ENCODE measurements at places on chromosomes 3 and 15.

- no peak for DNase-seq
These were observed 7.6 kb downstream of the CMTM6 start for GRCh38 chr3:32495085-32495484.

GRCh38 chr15:99631255-99631654, 65.5 kb downstream of the MEF2A start:
- no peak for DNase-seq

- no peak for DNase-seq
These were observed 6.8 kb upstream of the SLC51B start for GRCh38 chr15:65038428-65038827.

DNA sequence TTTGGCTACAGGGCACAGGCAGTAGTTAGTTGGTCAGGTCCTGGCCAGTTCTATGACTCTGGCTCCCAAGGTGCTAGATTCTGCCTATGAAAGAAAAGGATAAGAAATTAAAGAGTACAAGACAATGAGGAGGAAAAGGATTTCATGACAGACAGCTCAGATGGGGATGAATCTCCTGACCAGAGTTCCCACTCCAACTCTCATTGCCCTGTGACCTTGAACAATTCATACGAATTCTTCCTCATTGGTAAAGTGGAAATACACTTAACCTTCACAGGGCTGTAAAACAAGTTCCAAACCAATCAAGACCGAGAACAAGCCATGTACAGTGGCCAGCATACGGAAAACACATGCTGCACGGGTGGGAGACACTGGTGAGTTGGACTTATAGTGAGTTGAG, 23.7 kb downstream of the CLEC3B start:
- DNase-seq = no peak

DNA sequence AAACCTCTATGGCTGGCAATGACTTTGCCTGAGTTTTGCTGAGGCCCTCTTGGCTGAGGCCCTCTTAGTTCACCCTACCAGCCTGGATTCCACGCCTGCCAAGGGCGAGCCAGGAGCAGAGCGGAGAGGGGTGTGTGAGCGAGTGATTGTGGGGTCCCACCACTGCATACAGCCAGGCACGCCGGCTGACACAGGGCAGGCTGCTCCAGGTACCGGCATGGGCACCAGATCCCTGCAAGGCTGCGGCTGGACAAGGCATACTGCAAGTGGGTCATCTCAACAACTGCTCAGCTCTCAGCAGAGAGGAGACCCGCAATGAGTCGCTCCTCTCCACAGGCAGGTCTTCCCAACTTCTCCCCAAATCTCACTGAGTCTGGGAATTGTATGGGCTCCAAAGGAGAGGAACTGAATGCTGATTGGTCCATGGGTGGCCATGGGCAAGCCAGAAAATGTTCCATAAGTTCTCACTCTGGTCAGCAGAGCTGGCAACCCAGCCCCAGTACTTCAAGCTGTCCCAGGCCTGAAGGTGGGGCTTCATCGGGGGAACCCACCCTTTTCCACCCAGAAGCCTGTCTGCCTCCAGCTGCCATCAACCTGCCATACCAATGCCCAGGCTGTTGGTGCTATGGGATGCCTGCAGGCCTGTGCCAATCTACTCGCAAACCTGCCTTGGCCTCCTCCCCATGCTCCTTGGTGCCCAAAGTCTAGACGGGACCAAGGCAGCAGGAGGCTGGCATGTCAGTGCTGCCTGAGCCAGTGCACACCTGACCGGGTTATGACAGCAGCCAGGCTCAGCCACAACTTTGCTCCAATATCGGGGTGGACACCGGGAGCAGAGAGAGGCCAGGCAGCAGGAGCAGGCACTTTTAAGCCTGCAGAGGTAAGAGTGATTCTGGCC, 1273.6 kb upstream of the GBE1 start:
- no peak for DNase-seq

DNA sequence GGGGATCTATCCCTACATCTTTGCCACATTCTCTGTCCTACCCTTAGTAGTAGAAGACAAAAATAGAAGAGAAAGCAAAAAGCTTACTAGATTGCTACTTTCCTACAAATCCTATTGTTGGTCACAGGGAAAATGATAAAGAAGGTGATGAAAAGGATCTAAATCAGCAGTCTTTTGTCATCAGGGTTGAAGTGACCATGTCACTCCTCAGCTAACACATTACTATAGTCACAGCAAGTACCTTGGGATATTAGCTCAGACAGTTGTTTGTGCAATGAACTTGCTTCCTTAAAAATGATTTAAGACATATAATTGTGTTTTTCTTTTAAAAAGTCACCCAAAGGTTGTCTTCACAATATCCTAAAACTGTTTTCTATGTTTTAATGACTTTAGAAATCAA, 6.3 kb downstream of the ST3GAL6 start:
- DNase-seq = no peak

GRCh38 chr3:32847528-32847927, 29.7 kb downstream of the TRIM71 start:
- DNase-seq = no peak

DNA sequence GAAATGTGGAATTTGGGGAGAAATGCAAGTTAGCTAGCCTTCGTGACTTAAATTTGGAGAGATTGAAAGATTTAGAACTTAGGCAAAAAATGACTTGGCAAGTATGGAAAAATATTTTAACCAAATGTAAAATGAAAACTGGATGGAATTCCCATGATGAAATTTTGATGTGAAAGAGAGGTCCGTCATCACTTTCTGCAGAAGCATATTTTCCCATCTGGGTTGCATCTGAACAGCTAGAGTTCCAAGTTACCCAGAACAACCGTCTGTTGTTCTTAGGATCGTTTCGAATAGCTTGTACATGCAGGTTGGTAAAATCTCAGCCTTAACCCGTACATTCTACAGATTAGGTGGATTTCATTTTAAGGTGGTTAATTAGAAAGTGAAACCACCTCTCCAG, 136.3 kb downstream of the GHSR start:
- DNase-seq = no peak

DNA sequence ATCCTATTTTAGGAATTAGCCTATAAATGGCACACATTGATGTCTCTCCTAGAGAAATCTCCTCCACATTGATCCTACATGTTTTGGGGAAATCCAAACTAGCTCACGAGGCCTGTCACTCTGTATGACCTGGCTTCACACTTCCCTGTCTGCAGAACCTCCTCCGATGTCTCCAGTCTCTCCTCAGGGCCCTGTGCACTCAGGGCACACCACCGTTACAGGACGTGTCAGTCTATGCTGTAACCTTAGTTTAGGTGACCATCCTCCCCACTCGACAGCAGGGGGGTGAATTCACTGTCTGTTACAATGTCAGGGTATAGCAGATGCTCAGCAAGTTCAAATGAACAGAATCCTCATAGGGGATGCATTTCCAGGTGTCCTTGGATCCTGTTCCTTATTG, 249.1 kb downstream of the OCA2 start:
- DNase-seq = no peak

DNA sequence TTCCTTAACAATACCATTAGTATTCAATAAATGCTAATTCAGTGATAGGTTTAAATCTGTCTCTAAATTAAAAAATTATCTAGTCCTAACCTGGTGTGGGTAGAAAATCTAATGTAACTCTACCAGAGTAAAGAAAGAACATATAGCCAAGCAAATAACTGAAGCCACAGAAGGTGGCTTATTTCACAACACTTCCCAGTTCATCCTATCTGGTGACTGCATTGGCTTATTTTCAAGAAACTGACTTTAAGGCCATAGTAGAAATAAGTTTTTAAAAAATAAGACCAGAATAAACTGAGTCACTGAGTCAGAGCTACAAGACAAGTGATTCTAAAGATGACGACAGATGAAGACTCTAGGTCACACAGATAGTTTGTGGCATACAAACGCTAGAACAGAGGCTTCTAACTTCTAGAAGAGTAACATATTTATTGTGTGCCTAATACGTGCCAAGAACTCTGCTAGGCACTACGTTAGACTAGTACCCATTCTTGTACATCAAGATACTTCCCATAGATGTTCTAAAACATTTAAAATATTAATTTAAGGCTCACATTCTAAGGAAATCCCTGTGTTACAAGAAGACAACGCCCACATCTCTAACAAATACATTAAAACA, 25.9 kb downstream of the TMCC1 start:
- no peak for DNase-seq

DNA sequence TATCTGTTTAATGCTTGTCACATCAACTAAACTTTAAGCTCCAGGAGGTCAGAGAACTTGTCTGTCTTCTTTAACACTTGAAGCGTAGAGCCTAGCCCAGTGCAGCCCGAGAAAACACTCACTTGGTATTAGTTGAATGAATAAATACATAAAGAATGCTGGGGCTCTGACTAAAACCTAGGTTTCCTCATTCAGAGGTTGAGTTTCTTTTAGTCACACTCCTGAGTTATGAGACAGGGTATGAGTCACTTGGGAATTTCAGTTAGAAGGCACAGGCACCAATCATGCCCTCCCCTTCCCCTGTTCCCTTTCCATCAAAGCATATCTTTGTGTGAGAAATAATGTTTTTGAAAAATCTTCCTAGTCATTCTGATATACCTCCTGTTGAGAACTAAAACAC, 589.8 kb upstream of the DPPA4 start:
- DNase-seq = peak; percentile 2

DNA sequence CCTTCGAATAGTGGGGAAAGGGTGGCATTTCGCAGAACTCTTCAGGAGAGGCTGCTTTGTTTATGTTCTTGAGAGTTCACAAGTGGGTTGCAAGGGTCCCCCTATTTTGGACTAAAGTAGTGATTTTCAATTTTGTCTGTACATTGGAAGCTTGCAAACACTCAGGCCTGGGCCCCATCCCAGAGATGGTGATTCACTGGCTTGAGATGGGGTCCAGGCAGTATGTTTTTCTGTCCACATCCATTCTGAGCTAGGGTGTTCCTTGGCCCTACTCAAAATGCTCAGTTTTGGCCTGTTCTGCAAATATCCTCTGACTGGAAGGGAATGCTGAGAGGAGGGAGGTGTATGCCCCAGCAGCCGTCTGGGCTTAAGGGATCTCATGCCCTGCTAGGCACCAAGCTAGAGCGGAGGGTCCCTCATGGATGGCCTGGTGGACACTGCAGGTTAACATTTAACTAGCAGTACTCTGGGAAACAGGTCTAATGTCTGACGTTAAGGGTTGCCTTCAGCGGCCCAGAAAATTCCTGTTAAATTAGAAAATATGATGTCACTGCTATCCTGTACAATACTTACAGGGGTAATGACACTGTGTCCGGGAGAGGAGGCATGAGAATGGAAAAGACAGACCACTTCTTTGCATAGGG, 181.4 kb downstream of the OPA1 start:
- no peak for DNase-seq

DNA sequence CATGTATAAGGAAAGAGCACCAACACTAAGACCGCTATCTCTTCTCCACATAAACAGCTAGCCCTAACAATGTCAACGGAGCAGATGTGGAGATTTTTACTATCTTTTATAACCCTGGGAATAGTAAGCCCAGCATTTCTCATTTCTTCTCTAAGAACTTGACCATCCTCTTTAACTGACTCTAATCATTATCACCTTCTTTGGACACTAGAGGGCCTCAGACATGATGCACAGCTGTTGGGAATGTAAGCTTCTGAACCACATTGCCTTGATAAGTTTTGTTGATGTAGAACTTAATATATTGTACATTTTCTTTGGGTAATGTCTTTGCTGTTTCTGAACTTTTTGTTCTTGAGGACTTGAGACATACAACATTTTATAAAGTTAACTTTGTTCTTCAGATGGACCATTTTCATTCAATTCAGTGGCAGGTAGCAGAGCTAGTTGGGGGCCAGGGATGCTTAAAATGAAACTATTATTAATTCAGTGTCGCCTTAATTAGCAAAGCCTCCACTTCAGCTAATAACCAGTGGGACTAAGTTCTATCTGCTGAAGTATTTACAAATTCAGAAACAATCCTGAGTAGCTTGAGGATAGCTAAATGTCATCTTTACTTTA, 9.6 kb upstream of the TAGLN3 start:
- DNase-seq = no peak

DNA sequence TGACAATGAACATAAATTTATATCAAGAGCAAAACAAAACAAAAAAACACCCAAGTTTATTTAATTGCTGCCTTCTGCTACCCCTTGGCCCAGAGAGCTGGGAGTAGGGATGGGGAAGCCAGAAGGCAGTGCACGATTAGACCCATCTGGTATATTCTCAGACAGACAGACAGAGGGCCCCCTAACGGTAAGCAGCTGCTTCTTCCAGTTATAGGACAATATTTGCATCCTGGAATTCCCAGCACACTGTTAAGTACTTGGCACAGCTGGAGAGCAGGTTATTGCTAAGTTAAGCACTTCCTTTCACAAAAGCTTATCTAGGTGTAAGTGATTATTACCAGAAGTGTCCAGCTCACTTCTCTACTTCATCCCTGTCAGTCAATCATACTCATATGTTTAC, 39.3 kb downstream of the C2CD4B start:
- DNase-seq = no peak

GRCh38 chr15:65334586-65335231, 30.2 kb downstream of the RNU5B-1 start:
- no peak for DNase-seq
